ENCODE measurements at places on chromosomes 6 and 20.

DNA sequence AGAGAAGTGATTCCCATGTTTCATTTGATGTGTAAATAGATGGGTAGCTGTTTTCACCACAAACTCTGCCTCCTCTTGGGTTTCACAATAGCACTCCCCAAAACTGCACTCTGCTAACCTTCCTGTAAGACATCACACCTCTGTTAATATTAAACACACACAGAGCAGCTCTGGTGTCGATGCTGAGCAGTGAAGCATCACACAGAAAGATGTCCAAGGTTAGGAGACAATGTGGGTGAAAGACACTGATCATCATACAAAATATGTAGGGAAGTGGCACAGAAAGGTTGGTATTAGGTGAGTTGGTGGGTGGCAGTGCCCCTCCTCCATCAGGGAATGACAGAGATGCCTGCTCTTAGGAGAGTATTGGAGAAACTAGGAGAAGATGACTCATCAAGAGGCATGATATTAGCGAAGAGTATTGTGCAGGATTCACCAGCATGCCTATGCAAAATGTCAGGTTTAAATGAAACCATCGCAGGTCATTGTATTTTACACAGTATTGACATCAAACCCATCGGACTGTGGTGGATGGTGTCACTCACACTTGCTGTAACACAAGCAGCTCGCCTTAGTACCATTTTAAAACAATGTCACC is 199.7 kb downstream of the TBXT start:
- peak; percentile 48 for DNase-seq

DNA sequence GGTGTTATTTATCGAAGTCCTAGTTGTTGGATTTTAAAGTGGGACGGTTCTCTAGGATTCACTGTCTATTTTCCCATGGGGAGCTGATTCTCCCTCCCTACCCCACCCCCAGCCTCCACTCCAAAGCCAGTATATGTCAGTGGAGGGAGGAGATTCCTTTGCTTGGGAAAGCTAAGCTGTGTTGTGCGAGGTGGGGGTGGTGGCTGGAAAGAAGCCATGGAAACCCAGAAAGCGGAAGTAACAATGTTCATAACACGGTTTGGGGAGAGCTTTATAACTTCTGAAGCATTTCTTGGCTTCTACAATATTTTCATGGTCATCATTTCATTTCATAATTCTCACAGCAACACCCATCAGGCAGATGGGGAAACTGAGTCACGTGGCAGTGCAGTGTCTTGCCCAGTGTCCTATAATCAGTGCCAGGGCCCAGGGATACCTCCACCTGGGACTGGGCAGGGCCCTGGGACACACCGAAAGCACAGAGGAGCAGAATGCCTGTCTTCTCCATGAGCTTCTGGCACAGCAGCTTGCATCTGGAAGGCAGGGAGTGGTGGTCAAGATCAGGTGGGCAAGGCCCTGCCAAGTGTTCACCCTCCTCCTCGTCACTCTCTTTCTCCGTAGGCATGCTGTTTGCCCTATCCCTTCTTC is 4.5 kb downstream of the SUN5 start:
- no peak for DNase-seq

DNA sequence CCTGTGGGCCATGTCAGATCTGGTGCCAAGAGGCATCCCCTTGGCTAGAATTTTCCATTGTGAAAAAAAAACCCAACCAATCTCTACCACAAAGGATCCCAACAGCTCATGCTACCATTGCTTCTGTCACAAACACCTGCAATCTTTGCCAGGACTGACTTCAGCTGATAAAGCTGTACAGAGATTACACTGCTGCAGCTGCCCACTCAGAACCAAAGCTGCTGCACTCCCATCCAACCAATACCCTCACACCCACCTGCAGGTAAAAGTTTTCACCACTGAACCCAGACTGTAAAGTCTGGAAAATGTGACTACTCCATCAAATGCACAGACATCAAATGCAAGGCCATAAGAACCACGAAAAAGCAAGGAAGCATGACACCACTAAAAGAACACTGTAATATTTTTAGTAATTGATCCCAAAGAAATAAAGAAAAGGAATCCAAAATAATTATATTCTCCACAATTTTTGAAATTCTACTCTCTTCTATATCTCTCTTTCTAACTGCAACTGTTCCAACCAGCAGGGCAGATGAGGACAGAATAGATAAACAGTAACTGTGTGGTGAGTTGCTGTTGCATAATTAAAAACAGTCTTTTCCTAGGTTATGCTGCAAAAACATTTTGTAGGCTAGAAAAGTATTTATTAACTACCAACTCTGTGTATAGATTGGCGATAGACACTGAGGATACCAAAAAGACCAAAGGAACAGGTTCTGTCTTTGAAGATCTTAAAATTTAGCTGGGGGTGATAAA is 128.0 kb upstream of the MCHR2 start:
- no peak for DNase-seq

DNA sequence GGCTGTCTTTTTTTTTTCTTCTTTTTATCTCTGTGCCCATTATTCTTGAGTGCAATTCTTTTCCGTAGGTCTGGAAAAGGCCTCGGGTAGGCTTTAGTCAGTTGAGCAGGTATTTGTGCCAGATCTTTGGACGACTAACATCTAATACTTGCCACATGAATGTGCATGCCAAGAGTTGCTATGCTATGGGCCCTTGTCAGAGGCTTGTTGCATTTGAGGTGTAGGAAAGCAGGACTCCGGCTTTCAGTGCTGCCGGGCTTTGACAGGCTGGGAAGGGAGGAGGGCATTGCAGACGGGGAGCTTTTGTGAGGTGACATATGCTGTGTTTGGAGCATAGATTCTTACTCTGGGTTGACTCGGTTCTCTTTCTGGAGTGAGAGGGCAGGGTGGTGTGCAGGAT is 10.2 kb downstream of the LRRC1 start:
- DNase-seq, result no peak

DNA sequence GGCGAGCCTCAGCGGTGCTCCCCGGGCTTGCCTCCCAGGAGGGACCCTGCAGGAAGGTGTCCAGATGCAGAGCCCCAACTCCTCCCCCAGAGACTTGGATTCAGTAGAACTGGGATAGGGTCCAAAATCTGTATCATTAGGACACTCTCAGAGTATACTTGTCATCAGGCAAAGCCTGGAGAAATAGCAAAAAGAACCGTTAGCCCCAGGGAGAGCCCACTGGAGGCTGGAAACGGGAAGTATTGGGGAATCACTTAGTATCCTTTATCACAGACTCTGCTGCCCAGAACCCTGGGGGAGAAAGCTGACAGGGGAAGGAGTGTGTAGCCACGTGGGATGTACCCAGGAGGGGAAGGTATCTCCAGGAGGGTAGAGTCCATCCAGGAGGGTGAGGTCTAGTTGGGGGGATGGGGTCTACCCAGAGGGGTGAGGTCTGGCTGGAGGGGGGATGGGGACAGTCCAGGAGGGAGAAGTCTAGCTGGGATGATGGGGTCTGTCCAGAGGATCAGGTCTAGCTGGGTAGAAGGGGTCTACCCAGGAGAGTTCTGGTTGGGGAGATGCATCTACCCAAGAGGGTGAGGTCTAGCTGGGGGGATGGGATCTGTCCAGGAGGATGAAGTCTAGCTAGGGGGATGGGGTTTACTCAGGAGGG is 107.2 kb downstream of the LY86 start:
- DNase-seq, result no peak

DNA sequence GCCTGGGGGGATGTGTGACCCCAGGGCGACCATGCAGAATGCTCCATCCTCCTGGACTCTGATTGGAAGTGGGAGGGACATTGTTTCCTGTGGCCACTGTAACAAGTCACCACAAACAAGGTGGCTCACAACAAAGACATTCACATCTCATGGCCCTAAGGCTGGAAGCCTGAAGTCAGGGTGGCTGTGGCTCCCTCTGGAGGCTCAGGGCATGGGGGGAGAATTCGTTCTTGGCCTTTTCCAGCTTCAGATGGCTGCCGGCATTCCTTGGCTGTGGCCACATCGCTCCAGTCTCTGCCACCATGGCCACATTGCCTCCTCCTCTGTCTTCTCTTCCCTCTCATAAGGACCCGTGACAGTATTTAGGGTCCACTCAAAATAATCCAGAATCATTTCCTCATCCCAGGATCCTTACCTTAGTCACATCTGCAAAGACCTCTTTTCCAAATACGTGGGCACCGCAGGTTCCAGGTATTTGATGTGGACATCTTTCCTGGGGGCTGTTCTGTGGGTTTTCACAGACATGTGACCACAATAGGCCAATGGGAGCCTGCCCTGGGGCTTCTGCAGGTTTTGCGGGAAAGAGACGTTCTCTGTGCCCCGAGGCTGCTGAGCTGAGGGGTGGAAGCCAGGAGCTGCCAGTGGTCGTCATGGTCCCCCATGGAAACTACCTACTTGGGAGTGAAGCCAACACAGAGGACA is 249.3 kb downstream of the PREX1 start:
- no peak for DNase-seq

GRCh38 chr6:14079433-14079832 is 38.1 kb upstream of the CD83 start:
- DNase-seq, result peak; percentile 68

GRCh38 chr20:34190679-34191090 is 50.5 kb upstream of the ASIP start:
- peak; percentile 92 for DNase-seq

GRCh38 chr20:49405062-49405683 is 77.3 kb downstream of the KCNB1 start:
- no peak for DNase-seq

DNA sequence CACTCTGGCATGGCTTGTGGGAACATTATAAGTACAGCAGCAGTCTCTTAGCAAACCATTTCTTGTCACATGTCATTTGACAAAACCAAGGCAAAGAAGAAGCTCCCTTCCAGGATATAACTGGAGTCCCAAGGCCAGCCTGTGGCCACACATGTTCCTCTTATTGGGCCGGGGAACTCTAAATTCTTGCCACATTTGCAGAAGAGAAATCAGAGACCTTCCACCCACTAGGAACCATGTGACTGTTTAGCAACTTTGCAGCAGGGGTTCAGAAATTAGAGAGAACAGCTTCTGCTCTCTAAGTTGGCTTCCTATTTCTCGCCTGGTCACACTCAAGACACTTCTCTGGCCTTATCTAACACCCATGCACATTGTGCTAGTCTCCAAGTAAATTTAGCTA is 20.4 kb upstream of the MEP1A start:
- no peak for DNase-seq

GRCh38 chr6:2165286-2165685 is 80.1 kb downstream of the GMDS start:
- no peak for DNase-seq

- no peak for DNase-seq
These were observed 133.7 kb downstream of the EDN1 start for GRCh38 chr6:12423832-12424231.

DNA sequence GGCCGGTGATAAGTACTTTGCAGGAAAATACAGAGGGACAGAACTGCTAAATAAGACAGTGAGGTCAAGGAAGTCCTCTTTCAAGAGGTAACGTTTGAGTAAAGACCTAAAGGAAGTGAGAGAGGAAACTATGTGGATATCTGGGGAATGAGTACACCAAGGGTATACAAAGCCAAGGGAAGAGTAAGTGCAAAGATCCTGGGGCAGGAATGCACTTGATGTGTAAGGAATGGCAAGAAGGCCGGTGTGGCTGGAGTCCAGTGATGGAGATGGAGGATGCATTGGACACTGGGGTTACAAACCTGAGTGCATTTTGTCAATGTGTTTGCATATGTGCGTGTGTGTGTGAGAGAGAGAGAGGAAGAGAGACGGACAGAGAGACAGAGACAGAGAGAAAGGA is 32.1 kb upstream of the TGM2 start:
- no peak for DNase-seq

DNA sequence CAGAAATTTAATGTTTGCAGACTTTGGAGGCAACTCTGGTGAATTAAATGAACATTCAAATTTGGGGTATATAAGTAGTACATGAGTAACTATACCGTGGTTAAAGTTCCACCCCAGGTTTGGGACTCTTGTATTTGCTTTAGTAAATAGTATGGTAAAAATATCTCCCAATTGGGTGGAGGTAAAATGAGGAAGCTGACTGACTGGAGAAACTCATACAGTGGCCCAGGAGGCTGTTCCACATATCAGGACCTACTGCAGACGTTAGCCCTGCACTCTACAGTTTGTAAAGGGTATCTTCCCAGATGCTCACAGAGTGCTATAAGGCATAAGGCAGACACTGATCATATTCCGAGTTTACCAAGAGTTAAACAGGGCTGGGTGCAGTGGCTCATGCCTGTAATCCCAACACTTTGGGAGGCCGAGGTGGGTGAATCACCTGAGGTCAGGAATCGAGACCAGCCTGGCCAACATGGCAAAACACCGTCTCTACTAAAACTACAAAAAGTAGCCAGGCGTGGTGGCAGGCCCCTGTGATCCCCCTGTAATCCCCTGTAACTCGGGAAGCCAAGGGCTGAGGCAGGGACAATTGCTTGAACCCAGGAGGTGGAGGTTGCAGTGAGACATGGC is 53.7 kb downstream of the CPXM1 start:
- DNase-seq, result no peak

GRCh38 chr20:47854687-47855212 is 69.5 kb upstream of the SULF2 start:
- DNase-seq, result peak; percentile 62

DNA sequence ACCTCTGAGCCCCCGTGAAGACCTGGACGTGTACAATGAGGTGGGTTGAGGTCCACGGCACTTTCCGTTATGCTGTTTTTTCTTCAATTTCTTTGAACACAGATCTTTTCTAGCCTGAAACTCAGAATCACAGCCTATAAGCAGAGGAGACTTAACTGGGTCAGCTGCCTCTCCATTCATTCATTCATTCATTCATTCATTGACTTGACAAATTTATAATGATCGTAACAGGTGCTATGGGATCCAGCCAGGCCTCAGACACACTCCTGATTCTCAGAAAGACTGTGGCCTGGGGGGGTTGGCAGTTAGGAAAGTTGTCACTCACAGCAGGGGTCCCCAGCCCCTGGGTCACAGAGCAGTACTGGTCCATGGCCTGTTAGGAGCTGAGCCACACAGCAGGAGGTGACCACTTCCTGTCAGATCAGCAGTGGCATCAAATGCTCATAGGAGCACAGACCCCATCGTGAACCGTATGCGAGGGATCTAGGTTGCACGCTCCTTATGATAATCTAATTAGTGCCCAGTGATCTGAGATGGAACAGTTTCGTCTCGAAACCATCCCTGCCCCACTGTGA is 38.6 kb upstream of the IRF4 start:
- no peak for DNase-seq

DNA sequence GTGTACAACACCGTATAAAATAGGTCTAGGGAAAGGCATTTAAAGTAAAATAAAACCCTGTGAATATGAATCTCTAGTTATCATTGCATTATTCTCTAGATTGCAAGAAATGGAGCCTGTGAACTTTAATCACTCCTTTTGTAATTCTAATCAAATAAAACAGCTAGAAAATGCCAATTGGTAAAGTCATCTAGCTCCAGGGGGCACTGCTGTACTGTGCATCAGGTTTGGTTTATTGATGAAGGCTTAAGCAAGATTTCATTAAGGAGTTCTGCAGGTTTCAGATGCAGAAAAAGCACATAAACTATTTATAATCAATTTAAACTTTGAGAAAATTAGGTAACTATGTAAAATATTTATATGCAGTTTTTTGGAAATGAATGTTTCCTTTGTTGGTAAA is 645.0 kb downstream of the PHF3 start:
- DNase-seq, result peak; percentile 33

GRCh38 chr20:57650756-57651483 is 30.7 kb upstream of the ZBP1 start:
- no peak for DNase-seq

Data from COLO829 (cell line).